ENCODE measurements at places on chromosomes 16 and 17. TPM values are rescaled to one million over a fixed set of nuclear protein-coding genes. Genes with fewer than 3 reads are reported as not detected.

- peak overlapping the region; percentile 80 for H3K27ac ChIP-seq
- DNase-seq: no peak
- H3K4me3 ChIP-seq: no peak overlapping the region
- no peaks in the 10 kb centered on the region for H3K36me3 ChIP-seq
Measured at GRCh38 chr17:50218771-50219315, 17.4 kb upstream of the COL1A1 start.

GRCh38 chr17:75996665-75997590, 3.7 kb upstream of the CDK3 start:
- peaks cover 44% of the 10 kb centered on the region for H3K4me1 ChIP-seq
- no peaks in the 10 kb centered on the region for H3K27me3 ChIP-seq
- no peak for DNase-seq
- H3K27ac ChIP-seq: peak overlapping the region; percentile 76
- no peak overlapping the region for H3K4me3 ChIP-seq
- no peaks in the 10 kb centered on the region for H3K36me3 ChIP-seq

- no peaks in the 10 kb centered on the region for H3K27me3 ChIP-seq
- H3K27ac ChIP-seq: peak overlapping the region; percentile 77
- DNase-seq: no peak
- H3K4me3 ChIP-seq: no peak overlapping the region
- H3K36me3 ChIP-seq: no peaks in the 10 kb centered on the region
Measured at GRCh38 chr16:11033629-11034420, 89.5 kb downstream of the CLEC16A start.

Gene TMEM88
- 1.6 TPM for total RNA-seq

DNA sequence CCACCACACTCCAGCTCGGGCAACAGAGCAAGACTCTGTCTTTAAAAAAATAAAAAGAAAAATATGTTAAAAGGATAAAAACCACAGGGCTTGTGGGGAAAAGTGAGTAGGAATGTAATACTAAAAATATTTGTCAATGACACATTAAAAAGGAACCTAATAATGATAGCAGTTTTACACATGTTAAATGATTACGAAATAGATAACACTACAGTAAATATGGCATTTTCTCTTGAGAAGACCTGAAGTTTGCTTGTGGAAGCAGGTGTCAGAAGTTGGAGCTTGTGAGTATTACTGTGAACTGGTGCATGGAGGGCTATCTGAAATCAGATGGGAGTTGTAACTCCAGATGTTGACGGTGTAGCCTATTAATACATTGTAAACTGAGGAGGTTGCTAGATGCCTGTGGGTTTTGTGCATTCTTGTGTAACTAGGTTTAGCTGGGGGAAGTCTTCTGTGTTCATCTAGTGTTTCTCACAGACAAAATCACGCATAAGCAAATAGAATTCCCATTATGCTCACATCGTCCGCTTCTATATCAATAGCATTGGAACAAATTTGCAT, 44.2 kb upstream of the CLEC18A start:
- H3K27ac ChIP-seq: no peak overlapping the region
- H3K27me3 ChIP-seq: no peaks in the 10 kb centered on the region
- peaks cover 3% of the 10 kb centered on the region for H3K36me3 ChIP-seq
- no peak overlapping the region for H3K4me3 ChIP-seq
- H3K4me1 ChIP-seq: no peaks in the 10 kb centered on the region

Gene TBC1D3G
- 2.9 TPM for total RNA-seq

DNA sequence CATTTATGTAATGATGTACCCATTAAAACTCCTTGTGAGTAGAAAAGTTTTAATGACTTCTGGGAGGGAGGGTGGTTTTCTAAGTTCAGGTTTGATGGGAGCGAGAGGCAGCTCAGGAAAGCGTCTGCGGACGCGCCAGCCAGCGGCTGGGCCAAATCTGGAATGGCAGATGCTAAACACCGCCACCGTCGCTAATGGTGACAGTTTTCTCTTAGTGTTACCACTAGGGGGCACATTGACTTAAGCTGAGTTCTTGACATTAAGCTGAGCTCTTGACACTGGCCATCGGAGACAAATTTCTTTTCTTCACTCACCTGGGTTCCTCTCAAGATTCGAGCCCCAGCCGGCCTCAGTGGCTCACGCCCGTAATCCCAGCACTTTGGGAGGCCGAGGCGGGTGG, 6.7 kb downstream of the TRPV1 start:
- DNase-seq: no peak
- H3K27ac ChIP-seq: no peak overlapping the region
- no peak overlapping the region for H3K4me3 ChIP-seq
- H3K36me3 ChIP-seq: no peaks in the 10 kb centered on the region

Gene GJD3
- total RNA-seq: 0.47 TPM

DNA sequence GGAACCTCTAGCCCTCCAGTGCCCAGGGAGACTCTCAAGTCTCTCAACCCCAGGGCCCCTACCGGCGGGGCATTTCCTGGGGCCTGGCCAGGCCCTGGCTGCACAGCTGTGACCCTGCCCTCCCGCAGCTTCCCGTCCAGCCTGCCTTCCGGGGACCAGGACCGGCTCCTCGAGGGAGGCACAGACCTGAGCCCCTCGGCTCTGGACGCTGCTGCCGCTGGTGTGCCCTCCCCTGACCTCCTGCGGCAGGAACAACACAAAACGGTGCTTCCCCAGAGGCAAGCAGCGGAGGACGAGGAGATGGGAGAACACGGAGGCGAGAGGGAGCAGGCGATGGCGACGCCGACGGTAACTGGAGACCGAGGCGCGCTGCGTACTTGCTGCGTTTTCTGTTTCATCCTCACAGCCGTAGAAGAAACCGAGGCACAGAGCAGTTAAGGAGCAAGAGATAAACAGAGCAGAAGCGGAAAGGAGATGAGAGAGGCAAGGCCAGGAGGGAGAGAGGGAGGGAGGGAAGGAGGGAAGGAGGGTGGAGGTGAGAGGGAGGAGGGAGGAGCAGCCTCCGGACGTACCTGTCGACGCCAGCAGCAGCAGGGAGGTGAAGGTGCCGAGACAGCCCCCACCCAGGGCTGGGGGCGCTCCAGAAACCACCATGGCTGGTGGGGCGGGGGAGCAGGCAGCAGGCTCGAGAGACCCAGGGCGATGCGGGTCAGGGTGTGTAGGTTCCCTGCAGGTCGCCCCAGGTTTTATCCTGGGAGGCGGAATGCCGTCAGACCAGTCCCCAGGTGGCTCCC, at the start of gene PRSS22:
TSS of gene PRSS22 (minus strand) at position 720 of the 794 bp plus-strand sequence. CDS start at position 654, 66 bp downstream.
- no peaks in the 10 kb centered on the region for H3K36me3 ChIP-seq
- H3K27ac ChIP-seq: peak within 1 kb of the TSS; percentile 85
- no peaks in the 10 kb centered on the region for H3K27me3 ChIP-seq
- DNase-seq: no peak
- H3K4me1 ChIP-seq: peaks cover 9% of the 10 kb centered on the region
- H3K4me3 ChIP-seq: peak within 1 kb of the TSS; percentile 57

Gene C1QTNF8
- not detected for total RNA-seq

- peak overlapping the region; percentile 83 for H3K27ac ChIP-seq
- peak overlapping the region; percentile 43 for H3K4me3 ChIP-seq
- peaks cover 45% of the 10 kb centered on the region for H3K4me1 ChIP-seq
- H3K36me3 ChIP-seq: no peaks in the 10 kb centered on the region
- no peak for DNase-seq
Measured at GRCh38 chr16:14309001-14309886, 238.1 kb downstream of the MRTFB start.

Gene PYDC1
- not detected for total RNA-seq

DNA sequence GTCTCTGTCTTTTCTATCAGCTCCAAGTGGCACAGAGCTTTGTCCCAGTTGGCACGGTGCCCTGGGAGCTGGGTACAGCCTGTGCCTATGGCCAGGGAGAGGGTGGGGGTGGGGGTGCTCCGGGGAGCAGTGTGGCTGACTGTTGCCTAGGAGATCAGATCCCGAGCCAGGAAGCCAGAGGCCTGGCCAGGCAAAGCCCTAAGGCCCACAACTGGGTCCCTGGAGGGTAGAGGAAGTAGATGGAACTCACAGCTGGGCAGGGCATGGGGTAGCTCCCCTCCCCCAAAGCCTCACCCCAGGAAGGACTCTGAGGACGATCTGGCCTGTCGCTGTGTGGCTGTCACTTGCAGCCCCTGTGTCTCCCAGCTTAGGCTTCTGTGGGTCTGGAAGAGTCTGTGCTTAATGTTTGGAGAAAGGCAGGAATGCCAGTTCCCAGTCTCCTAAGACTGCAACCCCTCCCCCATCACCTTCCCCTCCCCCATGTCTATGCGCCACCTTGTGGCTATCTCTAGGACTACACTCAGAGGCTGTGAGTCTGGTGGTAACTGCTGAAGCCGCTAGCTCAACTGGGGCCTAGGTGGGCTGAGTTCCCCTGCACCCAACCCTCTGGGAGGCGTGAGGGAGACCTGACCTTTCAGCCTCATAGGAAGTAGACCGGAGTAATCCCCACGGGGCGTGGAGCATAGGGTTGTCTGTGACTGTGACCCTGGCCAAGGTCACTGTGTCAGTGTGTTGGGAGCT, 12.6 kb downstream of the THRA start:
- H3K4me1 ChIP-seq: peaks cover 54% of the 10 kb centered on the region
- peak overlapping the region; percentile 40 for H3K4me3 ChIP-seq
- no peak for DNase-seq
- peak overlapping the region; percentile 93 for H3K27ac ChIP-seq

DNA sequence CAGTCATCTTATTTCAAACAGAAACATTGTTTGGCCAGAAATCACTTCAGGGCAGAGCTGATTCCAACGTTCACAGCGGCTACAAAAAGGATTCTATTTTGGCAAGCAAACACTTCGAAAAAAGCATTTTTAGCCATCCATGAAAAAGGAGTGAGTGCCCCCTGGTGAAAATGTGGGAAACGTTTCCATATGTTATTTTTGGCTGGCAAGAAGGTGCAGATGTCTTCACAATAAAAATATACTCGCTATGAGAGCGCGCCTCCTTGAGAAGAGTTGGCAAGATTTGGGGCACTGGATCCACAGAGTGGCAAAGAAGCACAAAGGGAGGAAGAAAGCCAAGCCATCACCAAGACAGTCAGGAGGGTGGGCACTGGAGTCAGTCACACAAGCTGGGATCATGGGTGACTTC, 191.1 kb downstream of the CHD9NB start:
- no peaks in the 10 kb centered on the region for H3K36me3 ChIP-seq
- DNase-seq: no peak
- no peak overlapping the region for H3K4me3 ChIP-seq
- H3K27ac ChIP-seq: no peak overlapping the region
- no peaks in the 10 kb centered on the region for H3K27me3 ChIP-seq
- no peaks in the 10 kb centered on the region for H3K4me1 ChIP-seq

Measured in esophagus squamous epithelium (tissue), 5 donors.